ENCODE measurements at places on chromosomes 1 and 21.
A peak's percentile ranks its signal among the peaks of the same experiment; 100 is the strongest.

DNA sequence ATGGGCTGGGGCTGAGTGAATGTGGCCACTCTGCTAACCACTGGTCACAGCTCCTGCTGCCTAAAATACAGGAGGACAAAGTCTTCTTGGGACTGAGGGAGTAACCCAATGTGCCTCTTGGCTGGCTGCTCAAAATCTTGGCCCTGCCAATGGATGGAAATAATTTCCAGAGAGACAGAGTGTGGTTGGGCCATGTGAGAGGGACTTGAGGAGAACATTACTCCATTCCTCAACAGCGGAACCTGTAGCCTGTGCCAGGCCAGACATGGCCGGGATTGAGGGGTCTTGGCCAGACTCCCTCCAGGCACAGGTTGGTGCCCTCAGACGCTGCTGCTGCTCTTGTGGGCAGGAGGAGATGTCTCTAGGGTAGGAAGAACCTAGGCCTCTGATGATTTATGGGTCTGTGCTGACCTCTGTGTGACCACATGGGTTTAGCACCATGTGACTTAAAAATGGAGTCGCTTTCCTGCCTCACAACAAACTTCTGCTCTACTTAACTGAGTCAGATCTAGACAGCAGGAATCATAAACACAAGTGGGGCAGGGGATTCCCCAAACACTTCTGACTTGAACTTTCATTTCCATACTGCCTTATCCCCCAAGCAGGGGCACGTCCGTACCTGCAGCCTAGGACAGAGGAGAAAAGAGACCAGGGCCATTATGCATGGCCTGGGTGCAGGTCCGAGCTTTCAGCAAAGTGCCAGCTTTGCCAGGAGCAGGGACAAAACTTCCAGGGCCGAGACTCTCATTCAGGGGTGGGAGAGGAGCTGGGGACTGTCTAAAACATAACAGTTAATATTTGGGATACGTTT, 79.2 kb downstream of the CD34 start:
- no peak for DNase-seq

- DNase-seq = peak; percentile 86
Measured at GRCh38 chr1:176880955-176881595, 283.4 kb downstream of the ASTN1 start.

DNA sequence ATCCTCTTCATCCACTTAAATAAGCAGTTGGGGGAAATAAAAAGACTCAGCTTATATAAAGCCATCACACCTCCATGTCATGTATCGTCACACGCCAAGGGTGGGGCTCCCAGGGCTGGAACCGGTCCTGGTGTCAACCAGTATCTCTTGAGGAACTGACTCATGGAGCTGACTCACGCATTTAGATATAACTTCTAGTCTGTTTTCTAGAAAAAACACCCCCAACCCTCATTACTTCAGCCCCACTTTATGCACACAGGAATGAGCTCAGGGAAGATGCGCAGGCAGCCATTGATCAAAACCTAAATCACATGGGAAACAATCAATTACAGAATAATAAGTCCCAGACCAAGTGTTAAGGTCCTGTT, 6.9 kb upstream of the IL22RA1 start:
- no peak for DNase-seq

DNA sequence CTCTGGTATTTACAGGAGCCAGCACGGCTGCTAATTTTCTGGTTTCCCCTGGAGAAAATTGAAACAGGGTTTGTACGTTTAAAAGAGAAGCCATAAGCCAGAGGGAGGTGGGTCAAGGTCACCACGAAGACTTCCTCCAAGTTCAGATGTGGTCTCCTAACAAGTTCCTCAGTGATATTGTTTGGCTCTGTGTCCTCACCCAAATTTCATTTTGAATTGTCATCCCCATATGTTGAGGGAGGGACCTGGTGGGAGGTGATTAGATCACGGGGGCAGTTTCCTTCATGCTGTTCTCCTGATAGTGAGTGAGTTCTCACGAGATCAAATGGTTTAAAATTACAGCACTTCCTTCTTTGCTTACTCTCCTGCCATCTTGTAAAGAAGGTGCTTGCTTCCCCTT, 295.4 kb upstream of the DAB1 start:
- no peak for DNase-seq

- no peak for DNase-seq
Measured at GRCh38 chr1:30188329-30188728, 535.1 kb downstream of the MATN1 start.

DNA sequence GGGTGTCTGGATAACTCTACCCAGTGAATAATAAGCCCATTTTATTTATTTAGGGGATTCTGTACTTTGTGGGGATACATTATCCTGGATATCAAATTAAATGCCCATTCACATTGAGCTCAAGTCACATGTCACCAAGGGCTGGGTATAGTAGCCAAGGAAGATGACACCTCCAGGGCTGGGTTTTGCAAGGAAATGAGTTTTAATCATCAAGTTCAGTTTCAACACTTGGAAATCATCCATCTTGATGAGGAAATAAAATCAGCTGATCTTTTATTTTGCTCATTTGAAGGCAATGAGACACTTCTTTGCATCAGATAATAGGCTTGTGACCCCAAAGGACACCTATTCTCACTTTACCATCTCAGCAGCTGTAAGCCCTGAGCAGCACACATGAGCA, 80.0 kb upstream of the TNR start:
- no peak for DNase-seq

- DNase-seq = peak; percentile 77
Measured at GRCh38 chr1:156556354-156556753, 16.0 kb downstream of the IQGAP3 start.

DNA sequence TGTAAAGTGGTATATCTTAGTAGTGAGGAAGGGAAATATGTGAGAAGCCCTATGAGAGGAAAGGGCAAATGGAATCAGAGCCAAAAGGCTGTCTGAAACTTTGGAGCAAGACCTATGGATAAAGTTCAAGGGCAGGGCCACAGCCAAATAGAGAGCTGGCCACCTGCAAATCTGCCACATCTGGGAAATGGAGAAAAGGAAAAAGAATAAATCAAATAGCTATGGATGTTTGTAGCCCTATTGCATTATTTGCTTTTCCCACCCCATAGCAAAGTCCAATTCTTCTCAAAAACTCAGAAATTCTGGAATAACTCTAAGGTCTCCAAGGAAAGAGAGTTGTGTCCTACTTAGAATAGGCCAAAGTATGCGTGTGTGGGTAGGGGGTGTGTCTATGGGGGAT, 4.0 kb upstream of the HLX start:
- no peak for DNase-seq

- DNase-seq = no peak
Measured at GRCh38 chr1:155304558-155305063, 3.4 kb upstream of the PKLR start.

All from NCI-H526 treated with DMSO at 0.1 percent for 48 hours (cell line).